Placental pericyte (primary cell): ENCODE measurements at places on chromosomes 3 and 15. TPM values are rescaled to one million over a fixed set of nuclear protein-coding genes. Genes with fewer than 3 reads are reported as not detected.

Gene ANKRD63
- not detected in 2 replicates for total RNA-seq

Gene AADACL2
- total RNA-seq: not detected in 2 replicates

Gene ALDH1A2
- 0.86 and 2.0 TPM in 2 replicates for total RNA-seq

Gene PLSCR2
- not detected in 2 replicates for total RNA-seq

Gene CNTN4
- 2.6 and 4.0 TPM in 2 replicates for total RNA-seq

Gene IL5RA
- not detected in 2 replicates for total RNA-seq

Gene ARHGEF26
- total RNA-seq: 5.5 and 6.0 TPM in 2 replicates

Gene XIRP1
- 0.14 TPM in 1 of 2 replicates, not detected in the other for total RNA-seq

Gene TOP2B
- 63.9 and 68.5 TPM in 2 replicates for total RNA-seq

Gene PTX3
- 130 and 602 TPM in 2 replicates for total RNA-seq

Gene TRPM1
- not detected in 2 replicates for total RNA-seq

Gene STRIT1
- not detected in 2 replicates for total RNA-seq

Gene RNF7
- 55.3 and 67.4 TPM in 2 replicates for total RNA-seq

Gene HHATL
- not detected in 2 replicates for total RNA-seq

Gene SEMA6D
- total RNA-seq: 25.8 and 28.2 TPM in 2 replicates

Gene SEC61A1
- 482 and 646 TPM in 2 replicates for total RNA-seq

Gene IL17RC
- total RNA-seq: 43.4 and 46.4 TPM in 2 replicates

Gene SLC51B
- not detected in 2 replicates for total RNA-seq

Gene DZIP3
- 5.7 and 10.3 TPM in 2 replicates for total RNA-seq

Gene DNAJA4
- 1.8 and 1.9 TPM in 2 replicates for total RNA-seq

Gene THRB
- 0.66 and 2.3 TPM in 2 replicates for total RNA-seq

Gene RTP4
- total RNA-seq: 1.1 and 1.4 TPM in 2 replicates

Gene PFN2
- 97.8 and 167 TPM in 2 replicates for total RNA-seq

Gene ROPN1
- not detected in 2 replicates for total RNA-seq

Gene PLA2G4D
- not detected in 2 replicates for total RNA-seq

Gene TLR9
- not detected in 2 replicates for total RNA-seq

Gene SLC27A2
- total RNA-seq: 0.66 TPM in 1 of 2 replicates, not detected in the other

Gene SKOR1
- 0.22 and 0.29 TPM in 2 replicates for total RNA-seq

Gene MRPL3
- total RNA-seq: 114 and 128 TPM in 2 replicates

Gene ZSCAN2
- total RNA-seq: 6.6 and 7.9 TPM in 2 replicates

Gene ITPKA
- 3.5 and 7.7 TPM in 2 replicates for total RNA-seq

Gene IGF1R
- 80.1 and 83.5 TPM in 2 replicates for total RNA-seq

Gene TTLL13
- not detected in 2 replicates for total RNA-seq

Gene FHIT
- total RNA-seq: 0.29 TPM in 1 of 2 replicates, not detected in the other

Gene ARPP21
- 0.14 TPM in 1 of 2 replicates, not detected in the other for total RNA-seq

Gene CD86
- not detected in 2 replicates for total RNA-seq

Gene RPL22L1
- total RNA-seq: 86.0 and 133 TPM in 2 replicates
